ENCODE measurements at places on chromosomes 11 and 22.

DNA sequence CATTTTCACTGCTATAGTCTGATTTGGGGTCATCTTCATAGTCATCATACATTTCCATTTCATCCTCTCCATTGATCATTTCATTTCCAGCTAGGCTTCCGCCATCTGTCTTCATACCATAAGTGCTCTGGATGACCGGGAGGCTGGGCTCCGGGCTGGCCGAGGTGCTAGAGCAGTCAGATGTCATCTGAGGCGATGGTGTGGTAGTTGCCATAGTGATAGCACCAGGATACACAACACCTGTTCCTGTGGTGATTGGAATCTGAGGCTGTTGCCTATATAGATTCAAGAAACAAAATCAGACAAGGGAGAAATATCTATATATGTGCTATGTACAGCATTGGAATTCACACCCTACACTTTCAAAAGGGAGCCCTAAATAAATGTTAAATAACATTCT lies 383.5 kb downstream of the SOX6 start:
- DNase-seq = no peak

DNA sequence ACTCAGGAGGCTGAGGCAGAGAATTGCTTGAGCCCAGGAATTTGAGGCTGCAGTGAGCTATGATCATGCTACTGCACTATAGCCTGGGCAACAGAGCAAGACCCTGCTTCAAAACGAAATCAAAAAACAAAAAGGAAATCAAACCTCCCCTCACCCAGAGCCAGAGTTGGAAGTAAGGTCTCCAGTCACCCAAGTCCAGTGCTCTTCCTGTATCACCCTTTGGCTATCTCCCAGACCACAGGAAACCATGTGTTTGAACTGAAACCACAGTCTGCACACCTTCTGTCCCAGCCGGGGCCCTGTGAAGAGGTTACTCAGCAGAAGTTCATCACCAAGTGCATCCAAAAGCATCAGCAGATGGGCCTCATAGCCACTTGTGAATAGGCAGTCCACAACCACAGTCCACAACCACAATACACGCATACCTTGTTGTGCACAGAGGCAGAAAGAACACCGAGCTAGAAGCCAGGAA lies 4.6 kb downstream of the MYH9 start:
- DNase-seq = peak; percentile 52

- DNase-seq = no peak
Observed at GRCh38 chr11:72378704-72379383, 55.5 kb downstream of the CLPB start.

DNA sequence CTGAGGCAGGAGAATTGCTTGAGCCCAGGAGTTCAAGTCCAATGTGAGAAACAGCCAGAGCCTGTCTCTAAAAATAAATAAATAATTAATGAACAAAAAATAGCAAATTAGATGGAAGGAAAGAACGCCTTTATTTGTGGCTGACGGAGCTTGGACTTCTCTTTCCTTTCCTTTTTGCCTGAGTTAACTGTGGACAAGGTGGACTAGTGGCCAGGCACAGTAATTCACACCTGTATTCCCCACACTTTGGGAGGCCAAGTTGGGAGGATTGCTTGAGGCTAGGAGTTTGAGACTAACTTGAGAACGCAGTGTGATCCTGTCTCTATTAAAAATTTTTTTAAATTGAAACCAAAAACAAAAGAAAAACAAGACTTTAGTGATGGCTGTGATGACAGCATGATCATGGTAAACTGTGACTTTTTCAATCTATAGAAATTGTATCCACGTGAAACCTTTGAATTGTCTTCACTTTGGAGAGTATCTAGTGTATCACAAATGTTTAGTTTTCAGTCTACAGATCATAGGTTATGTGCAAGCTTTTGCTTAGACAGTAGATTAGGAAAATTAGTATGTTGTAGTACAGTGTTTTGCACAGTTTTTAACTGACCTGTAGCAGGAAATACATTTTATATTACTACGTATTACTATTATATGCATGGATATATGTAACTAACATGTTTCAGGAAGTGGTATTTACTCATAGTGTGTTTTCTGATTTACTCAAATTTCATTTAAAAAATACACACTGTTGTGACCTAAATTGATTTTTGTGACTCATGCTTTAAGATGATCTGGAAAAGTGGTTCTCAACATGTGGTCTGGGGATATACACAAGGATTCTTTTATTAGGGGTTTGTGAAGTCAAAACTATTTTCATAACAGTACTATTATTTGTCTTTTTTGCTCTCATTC lies 42.1 kb downstream of the KDM2A start:
- DNase-seq = no peak

GRCh38 chr11:128093689-128094088 lies 493.7 kb downstream of the ETS1 start:
- DNase-seq = no peak

GRCh38 chr11:76602431-76602861 lies 68.1 kb downstream of the LRRC32 start:
- no peak for DNase-seq

DNA sequence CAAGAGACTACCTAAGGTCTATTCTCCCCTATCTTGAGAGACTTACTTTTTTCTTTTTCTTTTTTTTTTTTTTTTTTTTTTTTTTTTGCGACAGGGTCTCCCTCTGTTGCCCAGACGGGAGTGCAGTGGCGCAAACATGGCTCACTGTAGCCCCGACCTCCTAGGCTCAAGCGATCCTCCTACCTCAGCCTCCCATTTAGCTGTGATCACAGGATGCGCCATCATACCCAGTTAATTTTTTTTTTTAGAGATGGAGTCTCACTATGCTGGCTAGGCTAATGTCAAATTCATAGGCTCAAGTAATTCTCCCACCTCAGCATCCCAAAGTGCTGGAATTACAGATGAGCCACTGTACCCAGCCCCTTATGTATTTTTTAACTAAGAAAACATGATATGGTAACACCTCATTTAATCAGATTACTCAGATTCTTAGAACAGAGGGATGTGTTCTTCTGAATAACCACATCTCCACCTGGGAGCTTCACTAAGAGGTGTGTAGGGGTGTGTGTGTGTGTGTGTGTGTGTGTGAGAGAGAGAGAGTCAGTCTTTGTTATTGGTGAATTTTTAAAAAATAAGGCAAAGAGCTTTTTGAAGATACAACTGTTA lies 102.9 kb downstream of the USP35 start:
- no peak for DNase-seq

DNA sequence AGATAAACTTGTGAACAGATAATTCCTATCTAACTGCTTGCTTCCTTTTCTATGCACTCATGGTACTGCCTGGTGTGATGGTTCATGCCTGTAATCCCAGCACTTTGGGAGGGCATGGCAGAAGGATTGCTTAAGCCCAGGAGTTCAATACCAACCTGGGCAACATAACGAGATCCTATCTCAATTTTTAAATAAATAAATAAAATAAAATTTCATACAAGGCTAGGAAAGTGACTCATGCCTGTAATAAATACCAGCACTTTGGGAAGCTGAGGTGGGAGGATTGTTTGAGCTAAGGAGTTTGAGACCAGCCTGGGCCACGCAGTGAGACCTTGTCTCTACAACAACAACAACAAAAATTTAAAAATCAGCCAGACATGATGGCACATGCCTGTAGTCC lies 166.6 kb downstream of the COMMD9 start:
- no peak for DNase-seq

- no peak for DNase-seq
Observed at GRCh38 chr22:31501738-31502137, 5.4 kb downstream of the SFI1 start.

DNA sequence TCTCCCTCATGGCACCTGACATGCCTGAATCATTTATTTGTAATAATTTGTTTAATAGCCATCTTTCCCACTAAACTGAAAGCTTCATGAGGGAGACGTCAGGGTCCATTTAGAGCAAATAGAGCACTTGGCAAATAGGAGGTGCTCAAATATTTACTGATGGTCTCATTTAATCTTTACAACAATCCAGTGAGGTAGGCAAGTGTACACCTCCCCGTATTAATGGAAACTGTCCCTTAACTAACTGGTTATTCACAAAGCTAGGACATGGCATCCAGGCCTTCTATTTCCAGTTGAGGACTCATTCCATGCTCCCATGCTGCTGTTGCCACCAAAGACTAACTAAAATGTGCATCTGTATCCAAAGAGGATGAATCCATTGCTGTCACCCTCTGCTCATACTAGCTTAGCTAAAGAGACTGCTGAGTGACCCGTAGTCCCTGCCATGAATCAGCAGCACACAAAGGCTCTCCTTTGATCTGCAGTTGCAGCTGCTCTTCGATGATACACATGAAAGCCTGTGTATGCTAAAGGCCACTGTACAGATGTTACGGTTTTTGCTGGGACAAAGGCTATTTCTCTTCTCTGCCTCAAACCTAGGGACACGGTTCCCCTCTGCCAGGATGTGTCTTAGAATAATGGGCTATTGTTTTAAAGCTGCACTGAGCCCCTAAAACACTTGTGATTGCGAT lies 82.6 kb downstream of the RAB30 start:
- DNase-seq = no peak

Measured in HL-60 (cell line).